ENCODE measurements at places on chromosomes 2 and 18.

- no peak for DNase-seq
Measured at GRCh38 chr2:219112062-219112406, 48.6 kb downstream of the NHEJ1 start.

GRCh38 chr2:190714958-190715357 lies 66.1 kb downstream of the NAB1 start:
- no peak for DNase-seq

DNA sequence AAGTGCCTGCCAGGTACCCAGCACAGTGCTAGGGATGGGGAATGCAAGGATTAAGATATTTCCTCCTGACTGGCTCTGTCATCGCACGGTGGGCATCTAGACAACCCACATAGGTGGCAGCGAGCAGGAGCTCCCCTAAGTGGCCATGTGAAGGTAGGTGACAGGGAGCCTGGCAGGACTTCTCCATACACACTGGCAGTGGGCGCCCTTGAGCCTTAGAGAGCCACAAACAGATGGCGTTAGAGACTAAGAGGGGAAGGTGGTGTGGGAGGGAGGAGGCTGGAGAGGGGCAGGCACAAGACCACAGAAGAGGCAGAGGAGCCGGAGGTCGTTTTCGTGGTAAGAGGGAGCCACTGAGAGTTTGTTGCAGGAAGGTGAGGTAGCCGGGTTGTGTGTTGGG lies 15.2 kb downstream of the PRELID3A start:
- no peak for DNase-seq

GRCh38 chr18:49467019-49467563 lies 6.6 kb upstream of the DYM start:
- DNase-seq = no peak

DNA sequence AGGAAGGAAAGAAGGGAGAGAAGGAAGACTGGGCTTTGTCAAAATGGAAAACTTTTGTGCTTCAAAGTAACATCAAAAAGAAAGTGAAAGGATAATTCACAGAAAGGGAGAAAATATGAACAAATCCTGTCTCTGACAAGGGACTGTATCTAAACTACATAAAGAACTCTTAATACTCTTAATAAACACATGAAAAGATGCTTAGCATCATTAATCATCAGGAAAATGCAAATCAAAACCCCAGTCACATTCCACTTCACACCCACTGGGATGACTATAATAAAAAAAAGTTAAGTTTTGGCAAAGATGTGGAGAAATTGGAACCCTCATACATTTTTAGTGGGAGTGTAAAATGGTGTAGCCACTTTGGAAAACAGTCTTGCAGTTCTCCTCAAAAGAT lies 11.8 kb upstream of the ZFP36L2 start:
- DNase-seq = no peak

- peak; percentile 3 for DNase-seq
Measured at GRCh38 chr18:51278045-51278649, 80.7 kb upstream of the MEX3C start.

- no peak for DNase-seq
Measured at GRCh38 chr18:79683626-79684282, 4.2 kb downstream of the CTDP1 start.

DNA sequence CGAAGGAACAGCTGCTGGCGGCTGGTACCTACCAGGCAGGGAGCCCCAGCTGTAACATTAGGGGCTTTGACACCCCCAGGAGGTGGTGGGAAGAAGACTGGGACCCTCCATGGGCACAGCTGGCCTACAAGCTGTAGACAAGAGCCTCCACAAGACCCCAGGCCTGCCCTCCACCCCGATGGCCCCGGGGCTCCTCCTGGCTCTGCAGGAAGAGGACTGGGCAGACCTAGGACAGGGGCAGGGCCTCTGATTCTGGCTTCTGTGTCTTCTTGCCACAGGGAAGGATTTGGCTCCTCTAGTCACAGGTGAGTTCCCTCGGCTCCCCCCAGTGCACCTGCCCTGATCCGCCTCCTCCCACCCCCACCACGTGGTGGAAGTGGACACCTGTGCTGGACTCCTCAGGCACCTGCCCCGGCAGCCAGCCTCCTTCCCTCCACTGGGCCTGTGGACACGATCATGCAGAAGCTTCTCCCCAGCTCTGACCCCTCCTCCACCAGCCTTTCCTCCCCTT lies 53.4 kb upstream of the ODC1 start:
- DNase-seq = no peak

GRCh38 chr18:73653251-73653650 lies 494.4 kb downstream of the FBXO15 start:
- DNase-seq = no peak

DNA sequence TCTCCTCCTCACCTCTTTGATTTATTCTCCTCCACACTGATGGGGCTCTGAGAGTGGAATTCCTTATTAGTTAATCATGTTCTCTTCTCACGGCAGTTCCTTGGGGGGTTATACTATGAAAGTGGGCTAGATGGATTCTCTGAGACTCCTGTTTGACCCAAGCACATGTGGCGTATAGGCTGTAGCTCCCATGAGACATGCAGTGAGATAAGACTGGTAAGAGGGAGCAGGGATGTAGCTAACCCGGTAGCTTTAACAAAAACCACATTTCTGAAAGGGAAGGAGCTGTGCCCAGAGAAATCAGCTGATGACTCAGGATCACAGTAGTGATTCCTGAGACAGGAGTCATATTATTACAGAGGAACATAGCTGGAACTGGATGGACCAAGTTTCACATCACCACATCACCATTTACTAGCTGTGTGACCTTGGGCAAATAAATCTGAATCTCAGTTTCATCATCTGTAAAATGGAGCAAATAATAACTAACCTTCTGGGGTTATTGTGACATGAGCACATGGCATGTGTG lies 82.9 kb downstream of the CRIM1 start:
- no peak for DNase-seq

DNA sequence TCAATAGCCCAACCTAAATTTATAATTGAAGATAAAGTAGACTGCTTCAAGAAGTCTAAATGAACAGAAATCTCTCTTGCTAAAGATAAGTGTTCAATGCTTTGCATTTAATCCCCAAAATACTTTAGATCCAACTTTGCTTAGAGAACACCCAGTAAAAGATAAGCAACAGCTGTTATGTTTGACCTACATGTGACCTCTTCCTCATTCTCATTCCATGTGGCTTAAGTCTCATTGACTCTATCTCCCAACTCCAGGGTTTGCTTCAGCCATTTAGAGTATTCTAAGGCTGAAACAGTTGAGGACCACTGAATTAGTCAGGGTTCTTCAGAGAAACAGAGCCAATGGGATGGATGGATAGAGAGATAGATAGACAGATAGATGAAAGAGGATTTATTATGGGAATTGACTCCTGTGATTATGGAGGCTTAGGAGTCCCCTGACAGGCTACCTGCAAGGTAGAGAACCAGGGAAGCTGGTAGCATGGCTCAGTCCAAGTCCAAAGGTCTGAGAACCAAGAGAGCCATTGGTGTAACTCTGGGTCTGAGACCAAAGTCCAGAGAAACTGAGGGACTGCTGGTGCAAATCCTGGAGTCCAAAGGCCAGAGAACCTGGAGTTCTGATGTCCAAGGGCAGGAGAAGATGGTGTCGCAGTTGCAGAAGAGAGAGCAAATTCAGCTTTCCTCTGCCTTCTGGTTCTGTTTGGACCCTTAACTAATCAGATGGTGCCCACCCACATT lies 32.1 kb downstream of the CRYGD start:
- no peak for DNase-seq

- no peak for DNase-seq
Measured at GRCh38 chr2:145408980-145409379, 889.1 kb upstream of the ZEB2 start.

DNA sequence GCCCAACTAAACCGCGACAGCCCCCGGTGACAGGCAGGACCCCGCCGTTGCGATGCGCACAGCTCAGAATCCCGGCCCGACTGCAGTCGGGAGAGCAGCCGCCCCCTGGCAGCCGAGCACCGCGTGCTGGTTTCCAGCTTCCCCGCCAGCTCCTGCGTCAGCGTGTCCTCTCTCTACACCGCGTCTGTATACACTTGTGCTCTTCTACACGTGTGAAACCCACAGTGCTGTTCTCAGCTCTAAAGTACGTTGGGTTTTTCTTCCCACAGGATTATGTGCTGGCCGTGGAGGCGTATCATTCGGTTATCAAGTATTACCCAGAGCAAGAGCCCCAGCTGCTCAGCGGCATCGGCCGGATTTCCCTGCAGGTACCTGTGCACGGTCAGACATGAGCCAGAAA lies 54.0 kb downstream of the ADI1 start:
- no peak for DNase-seq

DNA sequence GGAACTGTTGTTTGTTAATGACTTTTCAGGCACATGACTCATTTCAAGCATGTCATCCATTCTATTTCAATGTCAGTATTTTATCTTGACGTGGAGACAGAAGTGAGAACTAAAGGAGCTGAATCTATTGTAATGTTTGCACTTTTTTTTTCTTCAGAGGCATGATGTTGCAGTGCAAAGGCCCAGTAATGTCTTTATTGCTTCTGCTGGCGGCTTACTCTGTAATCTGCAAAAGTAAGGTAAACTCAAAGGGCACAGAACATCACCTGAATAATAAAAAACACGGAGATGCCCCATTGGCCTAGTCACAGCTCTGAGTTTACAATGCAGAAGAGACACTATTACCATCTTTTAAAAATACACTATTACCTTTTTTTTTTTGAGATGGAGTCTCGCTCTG lies 2.4 kb upstream of the CNNM3 start:
- no peak for DNase-seq

GRCh38 chr2:64794426-64794995 lies 140.8 kb upstream of the SERTAD2 start:
- no peak for DNase-seq

GRCh38 chr18:20971886-20972267 lies 139.7 kb downstream of the ROCK1 start:
- DNase-seq = no peak

DNA sequence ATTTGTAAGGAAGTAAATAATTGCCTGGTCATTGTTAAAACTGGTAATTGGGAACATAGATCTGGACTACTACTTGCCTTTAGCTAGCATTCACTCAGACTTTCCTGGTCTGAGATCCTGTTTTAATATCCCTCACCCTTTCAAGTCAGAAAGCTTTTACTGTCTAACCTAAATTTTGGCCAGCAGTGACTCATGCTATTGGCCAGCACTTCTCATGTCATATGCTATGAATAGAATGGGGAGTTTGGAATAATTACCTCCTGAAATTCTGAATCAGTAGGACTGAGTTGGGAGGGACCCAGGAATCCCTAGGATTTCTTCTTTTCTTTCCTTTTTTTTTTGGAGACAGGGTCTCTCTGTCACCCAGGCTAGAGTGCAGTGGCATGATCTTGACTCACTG lies 19.3 kb downstream of the STK36 start:
- no peak for DNase-seq

DNA sequence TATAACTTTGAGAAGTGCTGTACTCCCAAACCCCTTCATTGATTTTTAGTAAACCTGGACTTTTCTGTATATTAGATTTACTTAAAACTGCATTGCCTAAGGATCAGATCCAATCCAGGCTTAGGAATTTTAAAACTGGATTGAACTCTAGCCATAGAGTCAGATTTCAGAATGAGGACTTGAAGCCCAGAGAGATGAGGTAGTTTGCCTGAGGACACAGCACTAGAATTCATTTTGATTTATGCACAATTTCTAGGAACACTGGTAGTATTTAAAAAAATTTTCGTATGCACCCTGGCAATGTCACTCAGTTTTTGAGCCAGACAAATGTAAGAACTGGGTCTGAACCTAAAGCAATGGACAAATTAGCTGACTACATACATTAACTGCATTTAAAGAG lies 144.9 kb downstream of the KCTD1 start:
- no peak for DNase-seq

GRCh38 chr2:137178951-137179377 lies 413.6 kb downstream of the THSD7B start:
- DNase-seq = no peak

- DNase-seq = no peak
Measured at GRCh38 chr2:42238644-42239288, 69.6 kb downstream of the EML4 start.

DNA sequence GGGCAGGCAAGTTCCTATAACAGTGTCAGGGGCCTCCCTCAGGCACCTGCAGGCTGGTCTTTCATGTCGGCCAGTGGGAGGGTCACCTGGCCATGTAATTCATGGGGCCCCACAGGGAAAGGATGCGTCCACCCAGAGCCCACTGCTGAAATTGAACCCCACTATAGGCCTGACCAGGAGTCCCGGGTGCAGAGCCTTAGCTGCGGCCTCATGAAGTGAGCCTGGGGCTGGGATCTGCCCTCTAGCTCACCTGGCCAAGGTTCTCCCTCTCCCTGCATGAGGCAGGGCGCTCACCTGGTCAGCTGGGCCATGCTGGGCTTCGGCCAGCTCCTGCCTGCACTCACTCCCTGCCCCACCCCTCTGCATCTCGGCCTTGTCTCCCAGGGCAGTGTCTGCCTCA lies 41.1 kb downstream of the C1QL2 start:
- no peak for DNase-seq

- no peak for DNase-seq
Measured at GRCh38 chr2:240781471-240782220, 38.4 kb downstream of the KIF1A start.
